ENCODE measurements at places on chromosomes 2 and 18. TPM values are rescaled to one million over a fixed set of nuclear protein-coding genes. Genes with fewer than 3 reads are reported as not detected.

DNA sequence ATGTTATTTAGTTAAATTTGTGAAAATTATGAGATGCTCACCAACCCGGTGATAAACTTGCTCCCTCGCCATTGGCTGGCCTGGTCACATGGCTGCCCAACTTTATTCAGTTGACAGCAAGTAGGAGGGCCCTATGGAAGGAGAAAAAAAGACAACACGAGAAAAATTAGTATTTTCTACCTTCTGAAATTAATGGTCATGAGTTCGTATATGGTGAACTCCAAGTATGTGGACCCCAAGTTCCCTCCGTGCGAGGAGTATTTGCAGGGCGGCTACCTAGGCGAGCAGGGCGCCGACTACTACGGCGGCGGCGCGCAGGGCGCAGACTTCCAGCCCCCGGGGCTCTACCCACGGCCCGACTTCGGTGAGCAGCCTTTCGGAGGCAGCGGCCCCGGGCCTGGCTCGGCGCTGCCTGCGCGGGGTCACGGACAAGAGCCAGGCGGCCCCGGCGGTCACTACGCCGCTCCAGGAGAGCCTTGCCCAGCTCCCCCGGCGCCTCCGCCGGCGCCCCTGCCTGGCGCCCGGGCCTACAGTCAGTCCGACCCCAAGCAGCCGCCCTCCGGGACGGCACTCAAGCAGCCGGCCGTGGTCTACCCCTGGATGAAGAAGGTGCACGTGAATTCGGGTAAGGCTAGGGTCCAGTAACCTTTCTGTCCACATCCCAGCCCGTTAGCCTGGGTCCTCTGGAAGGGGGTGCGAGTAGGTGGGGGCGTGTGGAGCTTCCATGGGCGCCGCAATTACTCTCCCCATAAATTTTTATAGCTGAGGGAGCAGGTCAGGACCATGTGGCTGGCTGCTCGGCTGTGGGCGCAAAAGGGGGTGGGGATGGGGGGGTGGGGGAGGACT, at the start of gene HOXD4:
TSS of gene HOXD4 (plus strand) at position 109 of the 846 bp plus-strand sequence. CDS start at position 193, 84 bp downstream.
- no peak within 1 kb of the TSS for H3K27ac ChIP-seq
- peak within 1 kb of the TSS; percentile 16 for H3K4me3 ChIP-seq
- H3K36me3 ChIP-seq: no peaks in the 10 kb centered on the region
- H3K4me1 ChIP-seq: peaks cover 4% of the 10 kb centered on the region

The CPS1 gene
- total RNA-seq: 2.2 TPM

- H3K27me3 ChIP-seq: no peaks in the 10 kb centered on the region
- no peak overlapping the region for H3K4me3 ChIP-seq
- H3K27ac ChIP-seq: no peak overlapping the region
- no peaks in the 10 kb centered on the region for H3K4me1 ChIP-seq
- DNase-seq: no peak
- no peaks in the 10 kb centered on the region for H3K36me3 ChIP-seq
Observed at GRCh38 chr18:37634516-37634915, 68.9 kb upstream of the CELF4 start.

The WDSUB1 gene
- total RNA-seq: 4.9 TPM

Data from esophagus squamous epithelium (tissue), 5 donors.